ENCODE measurements at places on chromosomes 6 and 20.

GRCh38 chr6:75044846-75045245 is 161.0 kb downstream of the COL12A1 start:
- DNase-seq: no peak

GRCh38 chr6:10522929-10523573 is 1.9 kb downstream of the GCNT2 start:
- DNase-seq: no peak

GRCh38 chr20:51828762-51829161 is 26.4 kb upstream of the SALL4 start:
- peak; percentile 35 for DNase-seq

- peak; percentile 60 for DNase-seq
Measured at GRCh38 chr6:16238963-16239797, 793 bp downstream of the GMPR start.

DNA sequence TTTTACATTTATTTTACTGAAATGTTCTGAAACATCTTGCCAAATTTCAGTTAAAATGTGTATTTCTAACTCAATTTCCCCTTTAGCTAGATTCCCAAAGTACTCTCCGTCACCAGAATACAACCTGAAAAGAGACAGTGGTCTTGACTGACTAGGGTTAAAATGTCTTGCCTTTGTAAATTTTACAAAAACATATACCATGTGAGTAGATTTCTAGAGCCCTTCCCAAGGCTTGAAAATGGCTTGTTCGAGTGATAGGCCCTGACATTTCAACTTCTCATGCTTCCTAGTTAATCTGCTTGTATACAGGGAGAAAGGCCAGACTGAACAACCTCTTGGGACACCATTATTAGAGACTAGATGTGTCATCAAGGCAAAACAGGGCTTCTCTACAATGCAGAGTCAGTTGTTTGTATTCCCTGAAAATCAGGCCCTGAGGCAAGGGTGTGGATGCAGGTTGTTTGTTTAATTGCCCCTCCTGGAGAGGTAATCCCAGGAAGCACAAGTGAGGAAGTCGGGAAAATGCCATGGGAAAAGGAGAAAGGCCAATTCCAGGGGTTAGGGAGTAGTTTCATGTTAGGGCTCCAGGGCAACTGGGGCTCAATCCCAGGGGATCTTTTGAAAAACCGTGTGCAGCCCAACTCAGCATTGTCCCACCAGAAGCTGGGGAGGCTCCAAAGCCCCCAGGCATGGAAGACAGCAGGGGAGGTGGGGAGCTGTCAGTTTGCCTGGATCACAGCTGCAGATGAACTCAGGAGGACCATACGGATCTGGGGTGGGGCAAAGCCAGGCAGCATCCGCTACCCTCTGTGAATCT is 11.6 kb upstream of the TFB1M start:
- DNase-seq: no peak

DNA sequence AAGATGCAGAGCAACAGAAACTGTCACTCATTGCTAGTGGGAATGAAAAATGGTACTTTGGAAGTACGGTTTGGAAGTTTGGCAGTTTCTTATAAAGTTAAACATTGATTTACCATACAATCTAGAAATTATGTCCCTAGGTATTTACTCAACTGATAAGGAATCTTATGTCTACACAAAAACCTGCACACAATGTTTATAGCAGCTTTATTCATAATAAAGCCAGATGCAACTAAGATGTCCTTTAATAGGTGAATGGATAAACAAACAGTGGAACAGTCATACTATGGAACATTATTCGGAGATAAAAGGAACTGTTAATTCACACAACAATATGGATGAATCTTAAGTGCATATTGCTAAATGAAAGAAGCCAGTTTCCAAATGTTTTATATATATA is 96.2 kb upstream of the SIRPA start:
- DNase-seq: no peak

DNA sequence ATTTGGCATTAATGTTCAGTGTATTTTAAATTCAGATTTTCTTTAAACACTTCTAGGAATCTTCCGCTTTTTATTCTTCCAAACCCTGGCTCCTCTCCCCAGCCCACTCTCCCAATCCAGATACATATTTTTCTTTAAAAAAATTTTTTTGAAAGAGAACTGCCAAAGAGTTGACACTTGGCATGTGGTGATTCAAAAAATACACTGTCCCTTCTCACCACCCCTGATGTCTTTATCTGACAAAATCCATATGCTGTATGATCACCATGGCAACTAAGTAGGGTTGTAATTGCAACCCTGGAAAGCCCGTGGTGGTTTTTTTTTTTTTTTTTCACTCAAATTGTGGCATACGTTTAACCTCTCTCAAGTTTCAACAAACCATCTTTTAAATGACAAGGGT is 355.8 kb upstream of the SASH1 start:
- DNase-seq: no peak

DNA sequence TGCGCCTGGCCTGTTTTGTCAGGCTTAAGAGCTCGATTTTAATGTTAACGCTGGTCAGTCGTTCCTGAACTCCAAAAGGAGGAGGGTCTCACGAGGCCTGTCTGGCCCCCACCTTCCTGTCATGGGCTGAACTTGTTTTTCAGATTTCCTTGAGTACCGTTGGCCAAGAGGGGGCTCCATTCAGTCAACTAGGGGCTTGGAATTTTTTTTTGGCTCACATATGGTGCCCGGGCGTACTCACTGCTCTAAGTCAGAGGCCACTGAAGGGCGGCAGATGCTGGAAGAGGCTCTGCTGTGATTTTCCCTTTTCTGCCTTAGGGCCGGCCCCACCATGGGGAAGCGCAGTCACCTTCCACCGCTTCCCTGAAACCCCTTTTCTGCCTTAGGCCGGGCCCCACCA is 6.9 kb upstream of the BIRC7 start:
- DNase-seq: no peak

- DNase-seq: no peak
Measured at GRCh38 chr20:22465622-22466446, 118.5 kb downstream of the FOXA2 start.

- no peak for DNase-seq
Measured at GRCh38 chr20:16864069-16864468, 115.9 kb downstream of the OTOR start.

- no peak for DNase-seq
Measured at GRCh38 chr6:34360556-34360955, 31.9 kb downstream of the NUDT3 start.

- no peak for DNase-seq
Measured at GRCh38 chr6:89750338-89750737, 69.3 kb downstream of the MDN1 start.

DNA sequence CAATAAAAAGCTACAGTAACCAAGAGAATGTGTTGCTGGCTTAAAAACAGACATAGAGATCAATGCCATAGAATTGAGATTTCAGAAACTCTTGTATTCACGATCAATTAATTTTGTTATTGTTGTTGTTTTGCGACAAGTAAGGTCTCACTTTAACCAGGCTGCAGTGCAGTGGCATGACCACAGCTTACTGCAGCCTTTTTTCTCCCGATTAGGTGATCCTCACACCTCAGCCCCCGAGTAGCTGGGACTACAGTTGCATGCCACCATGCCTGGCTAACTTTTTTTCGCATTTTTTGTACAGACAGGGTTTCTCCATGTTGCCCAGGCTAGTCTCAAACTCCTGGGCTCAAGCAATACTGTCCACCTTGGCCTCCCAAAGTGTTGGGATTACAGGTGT is 42.2 kb downstream of the RANBP9 start:
- DNase-seq: no peak

- peak; percentile 61 for DNase-seq
Measured at GRCh38 chr6:26215585-26216358, 128.5 kb downstream of the HFE start.

DNA sequence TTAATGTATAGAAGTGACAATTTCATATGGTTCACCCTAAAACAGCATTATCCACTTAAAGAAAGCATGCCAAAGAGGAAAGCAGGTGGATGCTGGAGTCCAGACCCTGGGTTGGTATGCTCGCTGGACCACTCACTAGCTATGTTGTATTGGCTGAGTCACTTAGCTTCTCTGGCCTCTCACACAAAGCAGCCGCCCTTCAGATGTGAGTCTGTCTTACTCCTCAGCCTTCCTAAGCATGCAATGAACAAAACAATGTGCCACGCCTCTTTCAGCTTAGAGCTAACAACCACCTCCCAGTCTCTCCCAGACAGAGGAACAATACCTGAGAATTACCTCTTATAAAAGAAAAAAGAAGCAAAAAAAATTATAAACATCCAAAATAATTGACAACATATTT is 29.4 kb downstream of the SIM1 start:
- no peak for DNase-seq

Measured in left hindlimb (tissue), 1 donor.